ENCODE measurements at places on chromosomes 3 and 15. TPM values are rescaled to one million over a fixed set of nuclear protein-coding genes. Genes with fewer than 3 reads are reported as not detected.
A peak's percentile ranks its signal among the peaks of the same experiment; 100 is the strongest.

GRCh38 chr3:133840055-133840737 is 34.6 kb downstream of the SRPRB start:
- H3K27me3 ChIP-seq: no peaks in the 10 kb centered on the region
- no peak overlapping the region for H3K27ac ChIP-seq
- H3K36me3 ChIP-seq: no peaks in the 10 kb centered on the region
- H3K4me1 ChIP-seq: no peaks in the 10 kb centered on the region
- no peak overlapping the region for H3K4me3 ChIP-seq
- DNase-seq: no peak

- no peaks in the 10 kb centered on the region for H3K4me1 ChIP-seq
- no peaks in the 10 kb centered on the region for H3K27me3 ChIP-seq
- no peak for DNase-seq
- H3K4me3 ChIP-seq: no peak overlapping the region
- no peak overlapping the region for H3K27ac ChIP-seq
- H3K36me3 ChIP-seq: no peaks in the 10 kb centered on the region
Measured at GRCh38 chr3:119160361-119160760, 13.0 kb upstream of the UPK1B start.

GRCh38 chr15:56241374-56242105 is 2.1 kb downstream of the RFX7 start:
- no peaks in the 10 kb centered on the region for H3K27me3 ChIP-seq
- no peak for DNase-seq
- H3K36me3 ChIP-seq: no peaks in the 10 kb centered on the region
- H3K27ac ChIP-seq: no peak overlapping the region

- no peak overlapping the region for H3K27ac ChIP-seq
- H3K27me3 ChIP-seq: no peaks in the 10 kb centered on the region
- no peak overlapping the region for H3K4me3 ChIP-seq
- no peak for DNase-seq
- no peaks in the 10 kb centered on the region for H3K36me3 ChIP-seq
- peaks cover 21% of the 10 kb centered on the region for H3K4me1 ChIP-seq
Measured at GRCh38 chr3:105496343-105496742, 129.6 kb downstream of the ALCAM start.

GRCh38 chr3:48403533-48404439 is 26.1 kb downstream of the PLXNB1 start:
- DNase-seq: peak; percentile 2
- H3K4me1 ChIP-seq: peaks cover 6% of the 10 kb centered on the region
- H3K27me3 ChIP-seq: no peaks in the 10 kb centered on the region
- H3K36me3 ChIP-seq: peaks cover 20% of the 10 kb centered on the region

DNA sequence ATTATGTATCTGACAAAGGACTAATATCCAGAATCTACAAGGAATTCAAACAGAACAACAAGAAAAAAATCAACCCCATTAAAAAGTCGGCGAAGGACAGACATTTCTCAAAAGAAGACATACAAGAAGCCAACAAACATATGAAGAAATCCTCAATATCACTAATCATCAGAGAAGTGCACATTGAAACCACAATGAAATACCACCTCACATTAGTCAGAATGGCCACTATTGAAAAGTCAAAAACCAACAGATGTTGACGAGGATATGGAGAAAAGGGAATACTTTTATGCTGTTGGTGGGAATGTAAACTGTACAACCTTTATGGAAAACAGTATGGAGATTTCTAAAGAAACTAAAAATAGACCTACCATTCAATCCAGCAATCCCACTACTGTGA is 233.1 kb upstream of the PLSCR5 start:
- no peaks in the 10 kb centered on the region for H3K36me3 ChIP-seq
- H3K4me3 ChIP-seq: no peak overlapping the region
- no peaks in the 10 kb centered on the region for H3K4me1 ChIP-seq
- H3K27ac ChIP-seq: no peak overlapping the region
- no peak for DNase-seq

DNA sequence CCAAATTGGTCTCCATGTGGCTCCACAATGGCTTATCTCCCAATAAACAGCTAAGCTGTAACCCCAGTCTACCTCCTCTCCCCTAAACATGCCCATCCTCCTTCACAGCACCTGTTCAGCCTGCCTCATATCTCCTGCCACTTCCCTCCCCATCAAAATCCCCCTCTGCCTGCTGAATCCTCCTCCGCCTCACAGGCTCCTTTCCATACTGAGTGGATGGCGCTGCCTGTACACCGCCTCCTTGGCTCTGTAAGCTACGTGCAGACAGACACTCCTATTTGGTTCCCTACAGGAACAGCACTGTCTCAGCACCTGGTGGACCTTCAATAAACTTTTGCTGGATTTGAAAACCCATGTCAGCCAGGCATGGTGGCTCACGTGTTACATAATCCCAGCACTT is 53.7 kb downstream of the ADCY5 start:
- no peaks in the 10 kb centered on the region for H3K27me3 ChIP-seq
- no peaks in the 10 kb centered on the region for H3K36me3 ChIP-seq
- no peaks in the 10 kb centered on the region for H3K4me1 ChIP-seq
- DNase-seq: no peak

DNA sequence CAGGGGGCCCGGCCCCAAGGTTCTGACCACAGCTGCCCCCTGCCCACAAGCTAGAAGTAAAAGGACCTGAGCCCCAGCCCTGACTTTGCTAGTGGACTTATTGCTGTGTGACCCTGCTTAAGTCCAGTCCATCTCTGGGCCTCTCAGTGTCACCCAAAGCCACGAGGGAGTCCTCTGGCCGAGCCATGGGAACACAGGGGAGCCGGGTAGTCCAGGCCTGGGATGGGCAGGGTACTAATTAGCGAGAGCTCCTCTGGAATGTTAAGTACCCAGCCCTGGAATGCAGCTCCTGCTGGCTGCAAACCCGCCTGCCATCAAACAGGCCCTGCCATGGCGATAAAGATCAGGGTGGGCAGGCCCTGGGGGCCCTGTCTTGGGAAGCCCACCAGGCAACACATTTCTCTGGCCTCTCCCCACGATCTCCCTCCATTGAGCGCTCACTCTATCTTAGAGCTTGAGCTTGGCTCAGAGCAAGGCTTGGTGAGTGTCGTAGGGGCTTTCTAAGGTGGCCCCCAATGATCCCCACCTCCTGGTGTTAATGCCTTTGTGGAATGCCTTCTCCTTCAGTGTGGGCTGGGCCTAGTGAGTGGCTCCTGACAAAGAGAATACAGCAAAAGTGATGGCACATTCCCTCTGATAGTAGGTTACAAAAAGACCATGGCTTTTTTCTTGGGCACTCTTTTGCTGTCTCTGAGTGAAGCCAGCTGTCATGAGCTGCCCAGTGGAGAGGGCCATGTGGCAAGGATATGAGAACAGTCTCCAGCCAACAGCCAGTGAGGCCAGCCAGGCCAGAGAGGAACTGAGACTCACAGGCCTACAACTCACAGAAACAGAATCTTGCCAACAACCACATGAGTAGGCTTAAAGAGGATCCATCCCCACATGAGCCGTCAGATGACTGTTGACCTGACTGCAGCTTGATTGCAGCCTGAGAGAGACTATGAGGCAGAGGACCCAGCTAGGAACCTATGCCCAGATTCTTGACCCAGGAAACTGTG is 133.1 kb downstream of the SMAD6 start:
- peak overlapping the region; percentile 55 for H3K27ac ChIP-seq
- no peaks in the 10 kb centered on the region for H3K36me3 ChIP-seq
- H3K4me1 ChIP-seq: no peaks in the 10 kb centered on the region
- no peak overlapping the region for H3K4me3 ChIP-seq

DNA sequence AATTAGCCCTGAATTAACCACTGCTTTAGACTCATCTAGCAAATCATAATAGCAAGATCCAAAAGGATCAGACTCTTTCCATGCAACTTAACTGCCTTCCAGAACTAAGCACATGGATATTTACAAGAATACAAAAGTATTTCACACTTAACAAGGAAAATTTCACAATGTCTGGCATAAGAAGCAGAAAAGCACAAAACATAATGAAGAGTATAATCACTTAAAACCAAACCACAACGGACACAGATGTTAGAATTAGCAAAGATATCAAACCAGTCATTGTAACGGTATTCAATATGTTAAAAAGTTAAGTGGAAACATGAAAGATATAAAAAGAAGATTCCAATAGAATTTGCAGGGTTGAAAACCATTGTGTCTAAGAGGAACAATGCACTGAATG is 51.5 kb upstream of the COL6A6 start:
- no peaks in the 10 kb centered on the region for H3K36me3 ChIP-seq
- no peaks in the 10 kb centered on the region for H3K4me1 ChIP-seq
- DNase-seq: no peak
- no peak overlapping the region for H3K27ac ChIP-seq
- H3K4me3 ChIP-seq: no peak overlapping the region

- no peaks in the 10 kb centered on the region for H3K36me3 ChIP-seq
- no peak for DNase-seq
- no peak overlapping the region for H3K4me3 ChIP-seq
- no peak overlapping the region for H3K27ac ChIP-seq
- no peaks in the 10 kb centered on the region for H3K4me1 ChIP-seq
Measured at GRCh38 chr3:38985981-38986380, 65.8 kb downstream of the SCN11A start.

GRCh38 chr15:31021067-31021665 is 29.7 kb upstream of the MTMR10 start:
- H3K27ac ChIP-seq: no peak overlapping the region
- H3K4me3 ChIP-seq: no peak overlapping the region
- no peak for DNase-seq
- no peaks in the 10 kb centered on the region for H3K36me3 ChIP-seq

- no peaks in the 10 kb centered on the region for H3K27me3 ChIP-seq
- H3K4me3 ChIP-seq: no peak overlapping the region
- H3K36me3 ChIP-seq: no peaks in the 10 kb centered on the region
- H3K4me1 ChIP-seq: no peaks in the 10 kb centered on the region
Measured at GRCh38 chr15:61818801-61819200, 241.4 kb downstream of the VPS13C start.

- no peak overlapping the region for H3K27ac ChIP-seq
- H3K27me3 ChIP-seq: no peaks in the 10 kb centered on the region
- no peaks in the 10 kb centered on the region for H3K4me1 ChIP-seq
- no peak overlapping the region for H3K4me3 ChIP-seq
Measured at GRCh38 chr15:96225642-96226259, 104.7 kb upstream of the NR2F2 start.

DNA sequence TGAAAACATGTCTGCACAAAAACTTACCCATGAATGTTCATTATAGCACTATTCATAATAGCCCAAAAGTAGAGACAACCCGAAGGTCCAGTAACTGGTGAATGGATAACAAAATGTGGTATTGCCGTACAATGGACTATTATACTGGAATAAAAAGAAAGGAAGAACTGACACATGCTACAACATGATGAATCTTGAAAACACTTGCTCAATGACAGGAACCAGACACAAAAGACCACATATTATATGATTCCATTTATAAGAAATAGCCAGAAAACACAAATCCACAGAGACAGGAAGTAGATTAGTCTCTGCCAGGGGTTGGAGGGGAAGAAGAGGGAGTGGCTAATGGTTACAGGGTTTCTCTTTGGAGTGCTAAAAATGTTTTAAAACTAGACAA is 18.3 kb downstream of the SHC4 start:
- no peak overlapping the region for H3K27ac ChIP-seq
- no peak overlapping the region for H3K4me3 ChIP-seq
- H3K27me3 ChIP-seq: no peaks in the 10 kb centered on the region
- peaks cover 19% of the 10 kb centered on the region for H3K4me1 ChIP-seq
- H3K36me3 ChIP-seq: no peaks in the 10 kb centered on the region
- no peak for DNase-seq

DNA sequence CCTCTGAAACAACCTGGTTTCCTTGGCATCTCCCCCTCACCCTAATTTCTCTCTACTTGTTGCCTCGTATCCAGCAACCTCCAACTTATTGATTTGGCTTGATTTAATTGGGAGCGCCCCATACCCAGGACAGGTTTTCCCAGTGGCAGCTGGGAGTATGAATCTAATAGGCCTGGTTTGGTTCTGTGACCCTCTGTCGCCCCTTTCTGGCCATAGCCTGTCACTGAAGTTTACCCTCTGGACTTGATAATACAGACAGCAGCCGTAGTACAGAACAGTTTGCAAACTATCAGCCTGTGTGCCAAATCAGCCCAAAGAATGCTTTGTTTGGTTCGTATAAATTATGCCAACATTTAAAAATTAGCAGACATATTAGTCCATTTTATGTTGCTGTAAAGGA is 525.1 kb upstream of the GOLIM4 start:
- DNase-seq: peak; percentile 7
- no peaks in the 10 kb centered on the region for H3K27me3 ChIP-seq
- H3K36me3 ChIP-seq: no peaks in the 10 kb centered on the region
- H3K27ac ChIP-seq: no peak overlapping the region
- H3K4me1 ChIP-seq: no peaks in the 10 kb centered on the region
- no peak overlapping the region for H3K4me3 ChIP-seq

- no peak for DNase-seq
- no peaks in the 10 kb centered on the region for H3K4me1 ChIP-seq
- H3K36me3 ChIP-seq: no peaks in the 10 kb centered on the region
Measured at GRCh38 chr3:26768068-26768651, 145.6 kb downstream of the LRRC3B start.

DNA sequence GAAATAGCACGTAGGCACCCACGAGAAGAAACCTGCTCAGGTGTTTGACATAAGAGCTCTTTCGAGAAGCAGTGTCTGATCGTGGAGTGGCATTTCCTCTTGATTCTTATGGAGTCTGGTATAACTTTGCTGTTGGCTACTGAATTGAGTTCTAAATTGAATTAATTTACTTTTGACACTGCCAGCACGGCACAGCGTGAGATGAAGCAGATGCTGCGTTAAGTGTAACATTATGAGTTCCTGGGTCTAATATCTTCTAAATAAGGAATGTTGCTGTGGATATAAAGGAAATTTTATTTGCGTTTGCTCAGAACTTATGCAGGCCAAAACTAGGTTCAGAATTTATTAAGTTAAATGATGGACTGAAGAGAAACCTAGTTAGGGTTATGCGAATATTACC is 919.9 kb downstream of the TUSC7 start:
- H3K4me3 ChIP-seq: no peak overlapping the region
- H3K36me3 ChIP-seq: no peaks in the 10 kb centered on the region
- DNase-seq: no peak
- no peaks in the 10 kb centered on the region for H3K27me3 ChIP-seq
- H3K27ac ChIP-seq: no peak overlapping the region

DNA sequence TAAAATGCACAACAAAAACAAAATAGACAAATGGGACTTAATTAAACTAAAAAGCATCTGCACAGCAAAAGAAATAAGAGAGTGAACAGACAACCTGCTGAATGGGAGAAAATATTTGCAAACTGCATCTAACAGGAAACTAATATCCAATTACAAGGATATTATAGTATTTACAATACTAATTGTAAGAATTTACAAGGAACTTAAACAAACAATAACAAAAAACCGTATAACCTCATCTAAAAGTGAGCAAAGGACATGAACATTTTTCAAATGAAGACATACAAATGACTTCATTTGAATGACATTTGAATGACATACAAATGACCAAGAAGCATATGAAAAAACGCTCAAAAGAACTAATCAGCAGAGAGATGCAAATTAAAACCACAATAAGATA is 66.4 kb downstream of the CSNK1G1 start:
- DNase-seq: no peak
- H3K4me1 ChIP-seq: no peaks in the 10 kb centered on the region
- no peaks in the 10 kb centered on the region for H3K27me3 ChIP-seq
- H3K36me3 ChIP-seq: no peaks in the 10 kb centered on the region

Gene DPPA4
- not detected for total RNA-seq

Gene GRIP2
- total RNA-seq: 0.44 TPM

Gene ZNF385D
- 2.2 TPM for total RNA-seq

Gene TM4SF1
- 244 TPM for total RNA-seq

Gene LRRC31
- not detected for total RNA-seq

Gene SOX2
- total RNA-seq: not detected

Gene AHSG
- not detected for total RNA-seq

Gene OSBPL10
- 25.6 TPM for total RNA-seq

Gene ISLR
- total RNA-seq: 151 TPM

Gene ALPK3
- total RNA-seq: 5.8 TPM

Gene CERS3
- total RNA-seq: 0.13 TPM

Gene CEMIP
- 1.7 TPM for total RNA-seq

Gene CPNE9
- not detected for total RNA-seq

Gene SEMA6D
- 14.8 TPM for total RNA-seq
